Lower leg skin (tissue), 4 donors: ENCODE measurements at places on chromosomes 3 and 15. TPM values are rescaled to one million over a fixed set of nuclear protein-coding genes. Genes with fewer than 3 reads are reported as not detected.

DNA sequence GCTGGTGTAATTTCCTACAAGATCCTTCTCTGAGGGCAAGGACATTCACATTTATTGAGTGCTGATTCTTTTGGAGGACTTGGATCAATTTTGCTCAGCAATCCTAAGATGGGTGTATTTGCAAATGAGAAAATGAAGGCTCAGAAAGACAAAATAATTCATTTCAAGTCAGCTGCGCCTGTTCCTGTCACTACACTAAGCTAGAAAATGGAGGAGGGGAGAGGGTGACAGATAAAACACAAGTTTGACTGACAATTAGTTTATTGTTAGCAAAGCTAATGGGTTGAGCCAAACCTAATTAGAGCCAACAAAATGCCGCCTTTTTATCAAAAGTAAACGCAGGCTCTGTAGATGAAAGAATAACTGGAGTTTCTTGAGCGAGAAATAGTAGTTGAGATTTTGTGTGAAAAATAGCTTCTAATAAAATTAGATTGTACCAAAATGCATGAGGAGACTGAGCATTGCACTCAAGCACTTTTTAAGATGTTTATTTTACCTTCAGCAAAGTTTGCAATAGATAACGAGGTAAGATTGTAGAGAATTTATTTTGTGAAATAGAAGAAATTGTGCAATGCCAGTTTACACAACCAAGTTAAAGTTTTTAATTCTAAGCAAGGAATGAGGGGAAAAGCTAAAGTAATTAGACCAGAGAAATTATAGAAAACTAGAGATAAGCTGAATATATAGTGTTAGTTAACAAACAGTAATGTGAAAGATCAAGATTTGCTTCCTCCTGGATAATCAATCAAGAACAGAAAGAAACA, 39.6 kb upstream of the SECISBP2L start:
- DNase-seq = no peak

LRRN1 gene
- total RNA-seq = 0.63 TPM

CD200R1 gene
- total RNA-seq = 5.9 TPM

SERINC4 gene
- not detected for total RNA-seq

- DNase-seq = no peak
Observed at GRCh38 chr3:133928903-133929607, 33.4 kb upstream of the RAB6B start.

DNA sequence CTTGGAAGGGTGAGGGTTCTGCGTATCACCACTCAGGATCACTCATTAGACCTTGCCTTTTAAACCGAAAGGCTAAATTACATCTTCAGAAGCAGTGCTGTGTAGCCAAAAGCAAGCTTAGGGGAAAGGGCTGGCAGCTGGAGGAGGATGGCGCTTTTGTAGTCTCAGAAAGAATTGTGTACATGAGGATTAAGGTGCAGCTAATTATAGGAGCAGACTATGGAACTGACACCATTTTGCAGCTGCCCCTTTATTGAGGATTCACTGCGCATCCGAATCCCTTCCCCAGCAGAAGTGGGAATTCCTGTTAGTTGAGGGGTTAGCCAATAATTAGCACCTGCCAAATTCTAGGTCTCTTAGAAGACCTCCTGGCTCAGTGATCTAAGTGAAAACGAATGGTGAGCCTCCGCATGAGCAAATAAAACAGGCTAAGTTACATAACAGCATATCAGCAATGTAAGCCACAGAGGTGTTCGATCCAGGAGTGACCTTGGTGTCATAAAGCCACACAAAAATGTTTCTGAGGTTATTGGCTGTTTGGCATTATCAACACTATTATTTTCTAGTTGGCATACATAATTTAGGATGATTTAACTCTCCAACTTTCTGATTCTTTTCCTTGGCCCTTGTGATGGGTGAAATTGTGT, 42.6 kb upstream of the SEMA6D start:
- DNase-seq = no peak

MESP2 gene
- total RNA-seq = 0.45 TPM

TICRR gene
- total RNA-seq = 1.2 TPM
